ENCODE measurements at places on chromosomes 2 and 18. TPM values are rescaled to one million over a fixed set of nuclear protein-coding genes. Genes with fewer than 3 reads are reported as not detected.

DNA sequence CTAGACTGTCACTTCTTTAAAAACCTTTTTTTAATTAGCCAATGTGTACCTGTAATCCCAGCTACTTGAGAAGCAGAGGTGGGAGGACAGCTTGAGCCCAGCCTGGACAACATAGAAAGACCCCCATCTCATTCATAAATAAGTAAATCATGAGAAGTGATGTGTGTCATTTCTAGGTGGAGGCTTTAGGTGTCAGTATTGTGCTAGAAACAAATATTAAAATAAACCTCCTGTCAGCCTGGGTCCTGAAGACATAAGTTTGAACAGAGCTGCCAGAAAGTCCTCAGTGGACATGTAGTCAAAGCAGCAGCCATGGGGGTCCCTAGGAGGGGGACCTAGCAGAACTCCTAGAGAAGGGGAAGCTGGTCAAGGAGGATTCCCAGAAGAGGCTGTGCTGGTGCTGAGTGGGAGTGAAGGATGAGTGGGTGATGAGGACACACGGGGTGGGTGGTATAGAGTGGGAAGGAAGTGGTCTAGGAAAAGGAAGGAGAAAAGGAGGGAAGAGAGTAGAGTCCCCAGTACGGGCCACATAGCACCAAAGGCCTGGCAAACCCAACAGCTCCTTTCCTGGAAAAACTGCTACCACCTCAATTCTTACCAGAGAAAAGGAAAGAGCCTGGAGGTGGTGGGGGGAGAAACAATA lies 316.6 kb upstream of the NCKAP5 start:
- no peak for DNase-seq

DNA sequence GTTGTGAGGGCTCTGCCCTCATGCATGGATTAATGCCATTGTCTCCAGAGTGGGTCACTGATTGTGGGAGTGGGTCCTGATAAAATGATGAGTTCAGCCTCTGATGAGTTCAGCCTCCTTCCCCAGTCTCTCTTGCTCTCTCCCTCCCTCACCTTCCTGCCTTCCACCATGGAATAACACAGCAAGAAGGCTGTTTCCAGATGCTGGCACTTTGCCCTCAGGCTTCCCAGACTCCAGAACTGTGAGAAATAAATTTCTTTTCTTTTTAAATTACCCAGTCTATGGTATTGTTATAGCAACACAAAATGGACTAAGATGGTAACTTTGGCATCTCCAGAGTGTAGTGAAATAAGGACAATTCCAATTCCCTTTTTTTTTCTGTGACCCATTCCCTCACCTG lies 47.1 kb upstream of the MAP4K3 start:
- no peak for DNase-seq

DNA sequence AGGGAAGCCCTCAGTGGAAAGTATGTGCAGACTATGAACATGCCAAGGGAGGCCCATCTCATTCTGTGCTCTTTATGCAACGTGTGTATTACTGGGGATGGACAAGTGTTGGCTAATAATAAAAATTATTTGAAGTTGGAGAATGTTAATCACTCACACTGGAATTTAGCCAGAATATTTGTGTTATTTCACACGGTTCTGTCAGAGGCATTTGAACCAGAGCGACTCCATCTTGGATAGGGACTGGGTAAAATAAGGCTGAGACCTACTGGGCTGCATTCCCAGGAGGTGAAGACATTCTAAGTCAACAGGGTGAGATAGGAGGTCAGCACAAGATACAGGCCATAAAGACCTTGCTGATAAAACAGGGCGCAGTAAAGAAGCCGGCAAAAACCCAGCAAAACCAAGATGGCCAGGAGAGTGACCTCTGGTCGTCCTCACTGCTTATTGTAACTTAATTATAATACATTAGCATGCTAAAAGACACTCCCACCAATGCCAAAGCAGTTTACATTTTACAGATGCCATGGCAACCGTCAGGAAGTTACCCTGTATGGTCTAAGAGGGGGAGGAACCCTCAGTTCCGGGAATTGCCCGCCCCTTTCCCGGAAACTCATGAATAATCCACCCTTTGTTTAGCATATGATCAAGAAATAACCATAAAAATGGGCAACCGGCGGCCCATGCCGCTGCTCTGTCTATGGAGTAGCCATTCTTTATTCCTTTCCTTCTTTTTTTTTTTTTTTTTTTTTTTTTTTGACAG lies 2.6 kb upstream of the FZD5 start:
- DNase-seq: no peak

DNA sequence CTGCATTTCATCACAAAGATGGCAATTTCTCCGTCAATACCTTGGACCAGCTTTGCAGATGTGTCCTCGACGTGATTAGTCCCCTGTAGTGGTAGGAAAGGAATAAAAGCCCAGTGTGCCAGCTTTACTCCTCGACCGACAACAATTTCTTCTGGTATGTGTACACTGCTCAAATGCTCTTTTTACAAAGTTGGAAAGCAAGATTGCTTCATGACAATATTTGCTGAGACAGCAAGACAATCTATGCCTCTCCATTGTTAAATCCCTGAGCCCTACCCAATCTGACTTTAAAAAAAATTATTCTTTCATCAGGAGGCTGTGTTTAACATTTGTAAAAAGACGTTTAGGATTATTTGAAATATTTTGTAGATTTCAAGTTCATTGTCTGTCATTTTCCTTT lies 27.6 kb upstream of the ZEB2 start:
- no peak for DNase-seq

GRCh38 chr18:25278394-25278793 lies 73.6 kb downstream of the ZNF521 start:
- DNase-seq: no peak

GRCh38 chr2:68362069-68362468 lies 3.0 kb upstream of the PLEK start:
- DNase-seq: peak; percentile 15

DNA sequence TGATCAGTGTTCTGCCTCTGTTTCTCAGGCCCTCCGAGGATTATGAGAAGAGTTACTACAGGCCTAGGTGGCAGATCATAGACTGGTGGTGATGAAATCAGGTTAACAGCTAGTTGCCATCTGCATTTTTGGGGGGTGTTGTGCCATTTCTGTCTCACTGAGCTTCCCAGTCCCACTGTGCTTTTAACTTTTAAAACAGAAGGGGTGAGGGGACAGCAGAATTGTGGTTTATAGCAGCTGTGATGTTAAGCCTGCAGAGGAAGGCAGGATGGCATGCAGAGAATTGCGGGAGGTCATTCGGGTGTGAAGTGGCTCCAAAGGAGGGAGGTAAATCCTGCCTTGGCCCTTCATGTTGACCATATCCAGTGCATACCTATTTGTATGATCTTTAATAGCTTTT lies 5.0 kb downstream of the CAB39 start:
- no peak for DNase-seq

GRCh38 chr2:205453202-205453601 lies 229.1 kb upstream of the NRP2 start:
- DNase-seq: no peak

DNA sequence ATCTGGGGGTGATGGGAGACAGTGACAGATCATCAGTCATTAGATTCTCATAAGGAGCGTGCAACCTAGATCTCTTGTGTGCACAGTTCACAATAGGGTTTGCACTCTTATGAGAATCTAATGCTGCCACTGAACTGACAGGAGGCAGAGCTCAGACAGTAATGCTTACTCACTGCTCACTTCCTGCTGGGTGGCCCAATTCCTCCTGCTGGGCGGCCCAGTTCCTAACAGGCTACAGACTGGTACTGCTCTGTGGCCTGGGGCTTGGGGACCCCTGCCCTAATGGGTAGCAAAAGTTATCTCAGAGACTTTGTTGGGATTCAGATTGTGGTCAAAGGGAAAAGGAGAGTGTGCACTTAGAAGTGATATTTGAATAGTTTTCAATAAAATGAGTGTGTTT lies 840.1 kb upstream of the ID2 start:
- no peak for DNase-seq

GRCh38 chr2:217065695-217066405 lies 206.0 kb upstream of the TNP1 start:
- DNase-seq: no peak

- DNase-seq: peak; percentile 35
Measured at GRCh38 chr2:174486563-174487107, at the start of gene GPR155. Gene GPR155 (minus strand): TSS chr2:174487029. CDS start chr2:174481956, 5,073 bp downstream.

GRCh38 chr2:234491281-234491680 lies 5.6 kb downstream of the ARL4C start:
- no peak for DNase-seq

GRCh38 chr2:143482316-143482715 lies 353.1 kb downstream of the ARHGAP15 start:
- DNase-seq: no peak

DNA sequence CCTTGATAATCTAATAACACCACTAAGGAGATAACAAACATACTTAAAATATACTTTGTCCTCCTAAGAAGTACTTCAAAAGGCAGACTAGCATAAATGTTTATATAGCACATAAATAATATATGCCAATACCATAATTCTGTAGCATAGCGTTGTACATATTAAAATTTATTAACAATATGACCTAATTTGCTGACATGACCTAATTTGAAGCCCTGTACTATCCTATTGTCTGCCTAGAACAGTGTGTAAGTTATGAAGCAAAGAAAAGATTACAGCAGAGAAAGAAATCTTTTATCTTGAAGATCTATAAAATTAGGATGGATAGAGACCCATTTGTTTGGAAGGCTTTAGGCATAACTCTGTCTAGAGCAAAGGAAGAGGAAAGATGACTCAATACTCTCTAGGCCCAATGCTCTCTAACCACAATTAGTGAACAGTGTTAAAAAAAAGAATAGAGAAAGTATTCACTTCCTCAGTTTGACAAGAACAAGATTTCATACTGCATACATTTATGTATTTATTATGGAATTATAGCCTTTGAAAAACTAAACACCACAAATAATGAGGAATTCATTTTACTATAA lies 231.3 kb downstream of the ZRANB3 start:
- DNase-seq: no peak

DNA sequence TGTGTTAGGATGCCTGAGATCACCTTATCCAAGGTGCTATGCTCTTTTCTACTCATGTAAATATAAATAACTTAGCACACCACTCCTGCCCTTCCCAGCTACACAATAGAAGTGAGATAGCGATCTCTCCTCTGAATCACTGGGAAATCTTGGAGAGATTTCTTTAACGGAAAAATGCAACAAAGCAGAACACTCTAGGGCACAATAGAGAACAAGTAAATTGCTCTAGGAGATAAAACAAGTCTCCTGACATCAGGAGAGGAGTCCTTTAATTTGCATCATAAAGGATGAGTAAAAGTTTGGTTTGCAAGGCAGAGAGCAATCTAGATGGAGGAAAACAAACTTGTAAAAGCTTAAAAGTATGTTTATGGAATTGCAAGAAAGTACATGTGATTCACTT lies 224.1 kb downstream of the PAX3 start:
- no peak for DNase-seq

DNA sequence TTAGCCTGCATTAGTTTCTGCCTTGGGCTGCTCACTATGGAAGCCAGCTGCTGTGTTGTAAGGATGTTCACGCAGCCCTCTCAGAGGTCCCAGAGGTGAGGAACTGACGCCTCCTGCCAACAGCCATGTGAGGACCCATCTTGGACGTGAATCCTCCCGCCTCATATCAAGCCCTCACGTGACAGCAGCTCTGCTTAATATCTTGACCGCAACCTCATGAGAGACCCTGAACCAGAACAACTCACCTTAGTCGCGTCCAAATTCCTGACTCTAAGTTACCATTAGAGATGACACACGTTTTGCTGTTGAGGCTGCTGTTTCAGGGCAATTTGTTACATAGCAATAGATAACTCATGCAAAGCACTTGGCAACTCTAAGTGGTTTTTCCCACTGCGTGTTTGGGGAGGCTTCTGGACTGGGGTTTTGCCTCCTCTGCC lies 97.7 kb downstream of the TMEM17 start:
- DNase-seq: no peak

DNA sequence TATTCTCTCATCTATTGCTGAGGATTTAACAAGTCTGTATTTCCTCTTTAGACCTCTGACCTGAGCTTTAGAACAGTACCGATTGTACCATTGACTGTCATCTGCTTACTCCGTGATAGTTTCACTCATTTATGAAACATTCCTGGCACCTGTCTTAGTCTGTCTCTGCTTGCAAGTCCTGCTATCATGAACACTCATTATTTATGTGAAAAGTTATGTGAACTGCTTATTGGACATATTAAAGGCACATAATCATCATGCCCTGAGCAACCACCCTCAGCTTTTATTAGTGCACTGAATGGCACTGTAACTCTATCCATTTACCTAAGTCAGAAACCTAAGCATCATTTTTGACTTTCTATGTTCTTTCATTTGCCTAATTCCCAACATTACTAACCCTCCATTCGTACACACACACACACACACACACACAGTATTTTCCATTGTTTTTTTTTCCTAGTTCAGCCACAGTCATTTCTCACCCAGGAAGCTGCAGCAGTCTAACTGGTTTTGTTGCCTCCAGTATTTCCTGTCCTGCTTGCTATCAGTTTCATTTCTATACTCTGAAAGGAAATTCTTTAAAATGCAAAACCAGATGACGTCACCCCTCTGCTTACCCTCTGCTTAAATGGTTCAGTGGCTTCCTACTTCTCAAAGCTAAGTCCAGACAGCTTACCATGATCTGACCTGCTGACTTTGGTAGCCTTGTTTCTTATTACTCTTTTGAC lies 146.1 kb downstream of the HAUS1 start:
- DNase-seq: no peak

DNA sequence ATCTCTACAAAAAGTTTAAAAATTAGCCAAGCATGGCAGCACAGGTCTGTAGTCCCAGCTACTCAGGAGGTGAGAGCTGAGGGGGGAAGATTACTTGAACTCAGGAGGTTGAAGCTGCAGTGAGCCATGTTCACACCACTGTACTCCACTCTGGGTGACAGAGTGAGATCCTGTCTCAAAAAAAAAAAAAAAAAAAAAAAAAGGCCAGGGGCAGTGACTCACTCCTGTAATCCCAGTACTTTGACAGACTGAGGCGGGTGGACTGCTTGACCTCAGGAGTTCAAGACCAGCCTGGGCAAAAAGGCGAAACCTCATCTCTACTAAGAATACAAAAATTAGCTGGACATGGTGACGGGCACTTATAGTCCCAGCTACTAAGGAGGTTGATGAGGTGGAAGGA lies 37.0 kb downstream of the PUM2 start:
- no peak for DNase-seq

- no peak for DNase-seq
Measured at GRCh38 chr2:205778356-205778755, 96.1 kb downstream of the NRP2 start.

GRCh38 chr2:74462786-74463105 lies 2.4 kb downstream of the MOGS start:
- no peak for DNase-seq

- no peak for DNase-seq
Measured at GRCh38 chr2:142223309-142223708, 92.5 kb upstream of the LRP1B start.

Gene WDR75
- 40.0 TPM for total RNA-seq

Gene DSG1
- not detected for total RNA-seq

Gene FRZB
- 45.5 TPM for total RNA-seq

Gene GKN1
- total RNA-seq: not detected

Gene UGT1A10
- total RNA-seq: not detected

Gene KCNK3
- 1.2 TPM for total RNA-seq

Gene ARHGAP15
- total RNA-seq: not detected
